ENCODE measurements at places on chromosomes 12 and 14. TPM values are rescaled to one million over a fixed set of nuclear protein-coding genes. Genes with fewer than 3 reads are reported as not detected.

Gene SPX
- polyA plus RNA-seq: 0.24 TPM

DNA sequence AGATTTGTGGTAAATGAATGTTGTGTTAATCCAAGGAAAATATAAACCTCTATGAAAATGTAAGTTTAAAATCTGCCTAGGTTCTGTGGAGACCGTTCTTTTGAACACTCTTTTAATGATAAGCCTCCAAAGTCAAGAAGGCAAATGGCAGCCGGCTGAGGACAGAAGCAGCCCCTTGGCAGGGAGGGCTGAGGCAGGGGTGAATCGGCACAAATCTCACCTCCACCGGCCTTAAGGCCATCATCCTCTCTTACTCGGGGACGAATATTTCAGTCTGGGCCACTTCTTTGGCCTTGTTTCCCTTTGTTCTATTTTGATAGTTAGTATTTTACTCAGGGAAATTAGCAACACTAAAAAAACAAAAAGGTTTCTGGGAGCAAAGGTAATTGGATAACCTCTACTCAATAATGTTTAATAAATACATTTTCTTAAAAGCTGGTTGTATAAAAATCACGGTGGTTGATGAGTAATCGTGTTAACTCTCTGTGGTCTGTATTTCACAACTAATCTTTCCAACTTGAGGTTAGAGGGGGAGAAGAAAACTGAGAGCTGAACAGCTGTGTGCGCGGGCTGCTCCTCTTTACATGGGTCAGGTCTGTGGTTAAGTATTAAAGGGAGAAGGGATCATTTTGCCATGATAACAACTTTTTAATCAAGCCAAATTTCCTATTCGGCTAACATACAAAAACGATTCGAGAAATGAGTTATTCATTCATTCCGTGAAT lies 18.6 kb downstream of the LGMN start:
- peak; percentile 63 for DNase-seq

DNA sequence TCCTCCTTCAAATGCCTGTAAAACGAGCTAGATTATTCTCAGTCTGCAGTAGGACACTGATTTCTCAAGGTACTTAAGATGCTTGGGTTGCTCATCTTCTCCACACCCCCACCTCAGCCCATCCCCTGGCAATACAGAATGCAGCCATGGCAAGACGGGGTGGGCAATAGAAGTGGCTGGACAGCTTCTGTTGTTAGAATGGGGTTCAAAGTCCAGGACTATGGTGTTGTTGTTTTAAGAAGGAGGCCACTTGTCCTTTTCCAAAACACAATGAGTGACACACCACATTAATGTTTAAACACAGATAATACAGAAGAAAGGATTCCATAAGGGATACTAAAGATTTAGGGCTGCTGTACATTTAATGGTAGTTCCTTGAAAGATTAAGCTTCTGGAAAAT lies 188.9 kb upstream of the BCL2L14 start:
- DNase-seq: no peak

Gene TXNRD1
- 255 TPM for polyA plus RNA-seq

DNA sequence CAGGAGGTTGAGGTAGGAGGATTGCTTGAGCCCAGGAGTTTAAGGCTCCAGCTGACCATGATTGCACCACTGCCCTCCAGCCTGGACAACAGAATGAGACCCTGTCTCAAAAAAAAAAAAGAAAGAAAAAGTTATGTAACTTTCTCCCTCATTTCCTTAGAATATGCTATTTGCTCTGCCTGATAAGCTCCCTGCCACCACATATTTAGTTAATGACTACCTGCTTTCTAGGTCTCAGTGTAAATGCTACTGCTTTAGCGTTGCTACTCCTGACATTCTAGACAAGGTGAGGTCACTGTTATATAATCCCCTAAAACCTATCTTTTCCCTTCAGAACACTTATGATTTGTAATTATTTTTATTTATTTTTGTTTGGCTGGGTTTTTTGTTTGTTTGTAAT lies 86.3 kb upstream of the AMN1 start:
- no peak for DNase-seq

- no peak for DNase-seq
Observed at GRCh38 chr14:97033556-97034081, 236.4 kb downstream of the VRK1 start.

- peak; percentile 77 for DNase-seq
Observed at GRCh38 chr12:20350495-20350894, 17.8 kb upstream of the PDE3A start.

- no peak for DNase-seq
Observed at GRCh38 chr12:25894759-25895158, 63.7 kb upstream of the RASSF8 start.

- no peak for DNase-seq
Observed at GRCh38 chr12:106049105-106049504, 89.6 kb downstream of the NUAK1 start.

DNA sequence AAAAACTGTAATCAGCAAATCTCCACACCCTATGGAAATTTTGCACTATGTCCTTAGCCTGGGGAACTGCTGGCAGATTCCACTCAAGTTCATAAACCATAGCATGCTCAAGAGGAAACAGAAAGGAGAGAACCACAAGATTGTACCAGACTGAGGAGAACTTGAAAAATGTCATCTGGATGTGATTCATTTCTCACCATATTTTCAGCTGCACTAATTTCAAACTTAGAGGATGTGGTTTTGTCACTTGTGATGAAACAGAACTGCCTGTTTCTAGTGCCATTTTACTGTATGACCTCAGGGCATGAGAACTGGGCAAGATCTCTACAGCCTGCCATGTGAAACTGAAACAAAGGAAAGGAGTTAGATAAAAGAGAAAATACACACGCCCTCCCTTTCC lies 1493.1 kb upstream of the FLRT2 start:
- DNase-seq: no peak

GRCh38 chr12:104692557-104693218 lies 235.9 kb downstream of the CHST11 start:
- DNase-seq: no peak

DNA sequence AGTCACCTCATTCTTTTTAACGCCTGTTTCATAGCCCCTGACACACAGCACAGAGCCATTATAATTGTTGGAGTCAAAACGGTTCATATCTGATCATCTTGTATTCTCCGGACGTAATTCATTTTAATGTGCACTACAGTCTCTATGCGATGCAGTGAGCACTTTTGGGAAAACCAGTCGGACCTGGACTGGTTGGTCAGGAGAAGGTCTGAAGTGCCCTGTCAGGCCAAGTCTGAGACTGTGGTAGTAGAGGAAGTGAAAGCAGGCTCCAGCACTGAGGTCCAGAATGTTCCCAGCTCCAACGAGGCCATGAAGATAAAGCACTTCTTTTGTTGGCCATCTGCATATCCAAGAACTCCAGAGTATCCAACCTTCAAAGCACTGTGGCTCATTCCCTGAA lies 117.1 kb upstream of the NCOR2 start:
- DNase-seq: peak; percentile 34

DNA sequence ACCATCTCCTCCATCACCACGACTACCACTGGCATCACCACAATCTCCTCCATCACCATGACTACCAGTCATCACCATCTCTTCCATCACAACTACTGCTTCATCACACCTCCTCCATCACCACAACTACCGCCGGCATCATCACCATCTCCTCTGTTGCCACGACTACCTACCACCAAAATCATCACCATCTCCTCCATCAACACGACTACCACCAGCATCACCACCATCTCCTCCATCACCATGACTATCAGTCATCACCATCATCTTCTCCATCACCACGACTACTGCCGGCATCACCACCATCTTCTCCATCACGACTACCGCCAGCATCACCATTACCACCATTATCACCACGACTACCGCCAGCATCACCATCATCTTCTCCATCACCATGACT lies 89.5 kb downstream of the RIMBP2 start:
- no peak for DNase-seq

- no peak for DNase-seq
Observed at GRCh38 chr14:34277191-34277590, 184.8 kb downstream of the SPTSSA start.

- no peak for DNase-seq
Observed at GRCh38 chr14:78107166-78107565, 63.0 kb upstream of the NRXN3 start.

GRCh38 chr12:3253682-3254275 lies 176.6 kb downstream of the TSPAN9 start:
- DNase-seq: no peak

GRCh38 chr12:93229494-93230325 lies 148.0 kb upstream of the NUDT4 start:
- peak; percentile 92 for DNase-seq

- DNase-seq: no peak
Observed at GRCh38 chr14:22007363-22007762, 333.7 kb upstream of the OR4E1 start.

- no peak for DNase-seq
Observed at GRCh38 chr12:41606468-41607445, 418.6 kb downstream of the PDZRN4 start.

Gene ATP5F1B
- polyA plus RNA-seq: 826 TPM

DNA sequence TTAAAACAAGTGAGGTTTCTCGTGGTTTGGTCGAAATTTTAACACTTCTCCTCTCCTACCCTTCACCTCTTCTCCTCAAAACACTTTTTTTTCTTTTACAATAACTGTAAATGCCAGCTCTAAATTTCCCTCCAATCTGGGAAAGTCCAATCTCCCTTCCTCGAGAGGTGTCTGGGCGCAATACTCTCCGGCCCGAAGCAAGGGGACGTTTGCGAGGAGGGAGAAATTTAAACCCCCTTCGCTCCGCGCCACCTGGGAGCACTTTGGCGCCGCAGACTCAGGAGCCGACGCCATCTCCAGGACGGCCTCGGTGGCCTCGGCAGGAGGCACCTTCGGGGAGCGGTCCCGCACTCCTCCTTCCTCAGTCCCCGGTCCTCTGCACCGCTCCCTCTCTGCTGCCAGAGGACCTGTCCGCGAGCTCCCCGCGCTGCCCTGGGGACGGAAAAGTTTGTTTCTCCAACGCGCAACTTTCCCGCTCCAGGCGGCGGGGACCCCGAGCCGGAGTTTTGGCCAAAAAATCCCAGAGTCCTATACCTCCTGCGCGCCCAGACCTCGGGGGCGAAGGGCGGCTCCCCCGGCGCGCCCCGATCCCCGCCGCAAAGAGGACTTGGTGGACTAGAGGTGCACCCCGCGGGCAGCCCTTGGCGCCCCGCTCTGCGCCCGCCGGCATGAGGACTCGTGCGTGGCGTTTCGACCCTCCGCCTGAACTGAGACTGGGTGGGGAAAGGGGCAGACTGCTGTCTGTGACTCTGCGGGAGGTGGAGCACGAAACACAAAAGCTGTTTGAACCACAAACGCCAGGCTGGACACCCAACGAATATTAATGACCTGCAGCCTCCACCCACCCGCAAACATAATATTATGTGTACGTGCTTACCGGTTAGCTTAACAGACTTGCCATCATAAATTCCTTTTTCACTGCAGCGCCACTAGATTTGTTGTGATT lies 95.2 kb upstream of the HMGA2 start:
- DNase-seq: peak; percentile 48

Gene FOXG1
- polyA plus RNA-seq: 0.04 TPM
